ENCODE measurements at places on chromosomes 2 and 18. TPM values are rescaled to one million over a fixed set of nuclear protein-coding genes. Genes with fewer than 3 reads are reported as not detected.

Gene PSMA8
- not detected for total RNA-seq

- peak; percentile 91 for DNase-seq
Measured at GRCh38 chr2:229416116-229416694, 145.1 kb upstream of the PID1 start.

- DNase-seq = no peak
Measured at GRCh38 chr2:169778446-169778845, 20.2 kb upstream of the SSB start.

- DNase-seq = no peak
Measured at GRCh38 chr18:41320100-41320499, 634.9 kb upstream of the PIK3C3 start.

All from suprapubic skin (tissue), 4 donors.